ENCODE measurements at places on chromosomes 11 and 22.

DNA sequence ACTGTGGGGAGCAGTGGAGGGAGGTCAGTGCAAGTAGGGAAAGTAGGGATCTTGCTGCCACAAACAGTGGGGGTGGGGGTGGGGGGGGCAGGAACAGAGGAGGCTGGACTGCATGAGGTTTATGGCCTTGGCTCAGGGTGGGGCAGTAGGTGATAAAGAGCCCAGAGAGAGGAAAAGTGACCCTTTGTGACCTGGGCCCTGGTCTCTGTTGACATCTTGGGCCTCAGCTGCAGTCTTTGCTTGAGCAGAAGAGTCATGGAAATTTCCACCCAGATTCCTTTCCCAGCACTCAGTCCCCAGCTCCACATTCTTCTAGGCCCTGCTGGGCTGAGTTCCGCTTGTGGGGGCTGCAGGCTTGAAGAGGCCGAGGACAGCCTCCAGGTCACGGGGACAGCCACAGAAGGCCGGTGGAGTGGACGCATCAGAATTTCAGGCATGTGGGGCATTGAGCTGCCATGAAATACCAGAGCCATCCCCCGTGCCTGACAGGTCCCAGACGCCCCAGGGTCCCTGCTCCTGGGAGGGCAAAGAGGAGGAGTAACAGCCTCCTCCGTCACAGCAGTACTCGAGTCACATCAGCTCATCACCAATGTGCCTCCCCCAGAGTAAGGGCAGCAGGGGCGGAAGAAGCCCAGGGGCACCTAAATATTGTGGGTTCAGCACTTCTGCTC is 9.7 kb upstream of the MALAT1 start:
- peak; percentile 86 for DNase-seq

DNA sequence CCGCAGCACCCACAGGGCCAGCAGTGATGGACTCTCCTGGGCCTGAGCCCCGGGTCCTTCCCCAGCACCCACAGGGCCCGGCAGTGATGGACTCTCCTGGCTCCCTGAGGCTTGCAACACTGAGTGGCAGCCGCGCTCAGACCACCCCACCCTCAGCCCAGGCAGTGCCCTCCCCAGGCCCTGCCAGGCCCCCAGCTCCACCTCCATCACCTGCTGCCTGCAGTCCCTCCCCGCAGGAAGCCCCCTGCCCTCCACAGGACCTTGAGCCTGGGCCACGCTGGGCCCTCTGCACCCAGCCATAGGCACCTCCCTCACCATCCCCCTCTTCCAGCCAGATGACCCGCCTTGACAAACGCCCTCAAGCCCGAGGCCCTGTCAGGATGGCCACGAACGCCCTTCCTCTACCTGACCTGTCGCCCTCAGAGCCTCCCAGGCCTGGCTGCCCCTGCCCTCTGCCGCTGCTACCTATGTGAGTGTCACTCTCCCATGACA is 11.4 kb downstream of the ALG12 start:
- no peak for DNase-seq

DNA sequence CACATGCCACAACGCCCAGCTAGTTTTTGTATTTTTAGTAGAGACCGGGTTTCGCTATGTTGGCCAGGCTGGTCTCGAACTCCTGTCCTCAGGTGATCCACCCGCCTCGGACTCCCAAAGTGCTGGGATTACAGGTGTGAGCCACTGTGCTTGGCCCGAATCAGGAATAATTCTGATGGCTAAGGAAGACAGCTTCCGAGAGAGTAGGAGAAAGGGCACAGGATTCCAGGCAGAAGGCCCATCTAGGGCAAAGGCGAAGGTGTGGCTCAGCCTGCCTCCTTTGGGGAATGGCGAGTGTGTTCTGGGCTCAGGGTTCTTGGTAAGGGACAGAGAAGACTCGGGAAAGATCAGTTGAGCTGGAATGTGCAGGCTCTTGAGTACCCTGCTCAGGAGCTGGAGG is 1.6 kb upstream of the SYCE3 start:
- DNase-seq: no peak

DNA sequence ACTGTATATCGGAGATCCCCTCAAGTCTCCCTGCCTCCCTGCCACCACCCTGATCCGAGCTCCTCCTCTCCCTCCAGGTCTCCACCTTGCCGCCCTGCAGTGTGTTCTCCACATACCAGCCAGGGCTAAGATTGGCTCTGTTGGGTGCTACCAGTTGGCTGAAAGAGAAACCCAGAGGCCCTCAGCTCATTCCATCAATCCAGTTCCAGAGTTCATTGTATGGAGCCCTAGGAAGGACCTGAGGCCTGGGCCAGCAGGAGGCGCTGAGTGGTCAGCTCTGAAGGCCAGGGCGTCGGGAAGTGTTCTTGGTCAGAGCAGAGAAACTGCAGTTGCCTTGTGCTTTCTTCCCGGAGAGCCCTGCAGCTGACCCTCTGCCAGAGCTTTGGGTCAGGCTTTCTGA is 2.2 kb upstream of the TOP3B start:
- DNase-seq: peak; percentile 34

GRCh38 chr11:134224710-134225664 is 516 bp downstream of the VPS26B start:
- peak; percentile 75 for DNase-seq

DNA sequence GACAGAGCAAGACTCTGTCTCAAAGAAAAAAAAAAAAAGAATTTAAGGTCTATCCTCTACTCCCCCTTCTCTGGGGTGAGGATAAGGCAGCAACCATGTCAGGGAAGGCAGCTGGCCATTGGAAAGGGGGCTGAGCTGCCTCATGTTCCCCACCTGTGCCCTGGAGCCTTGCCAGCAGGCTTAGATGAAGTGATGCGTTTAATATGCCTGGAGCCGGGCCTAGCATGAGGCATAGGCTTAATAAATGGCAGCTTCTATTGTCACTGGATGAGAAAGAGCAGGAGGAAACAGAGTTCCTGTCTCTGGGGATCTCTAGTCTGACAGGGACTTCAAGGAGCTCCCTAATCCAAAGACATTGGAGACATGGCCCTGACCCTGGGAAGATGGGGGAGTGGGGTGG is 3.2 kb upstream of the KCNE3 start:
- no peak for DNase-seq

DNA sequence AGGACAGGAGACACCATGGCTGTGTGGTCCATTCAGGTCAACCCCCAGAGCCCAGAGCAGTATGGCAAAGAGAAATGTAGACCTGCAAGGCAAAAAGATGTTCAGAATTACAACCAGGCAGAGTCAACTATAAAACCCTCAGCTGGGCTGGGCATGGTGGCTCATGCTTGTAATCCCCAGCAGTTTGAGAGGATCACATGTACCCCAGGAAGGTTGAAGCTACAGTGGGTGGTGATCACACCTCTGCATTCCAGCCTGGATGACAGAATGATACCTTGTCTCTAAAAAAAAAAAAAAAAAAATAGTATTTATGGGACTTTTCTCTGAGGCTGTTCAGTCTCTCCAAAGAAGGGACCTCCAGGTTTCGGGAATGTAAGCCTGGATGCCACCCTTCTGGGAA is 18.4 kb upstream of the LDHA start:
- no peak for DNase-seq

DNA sequence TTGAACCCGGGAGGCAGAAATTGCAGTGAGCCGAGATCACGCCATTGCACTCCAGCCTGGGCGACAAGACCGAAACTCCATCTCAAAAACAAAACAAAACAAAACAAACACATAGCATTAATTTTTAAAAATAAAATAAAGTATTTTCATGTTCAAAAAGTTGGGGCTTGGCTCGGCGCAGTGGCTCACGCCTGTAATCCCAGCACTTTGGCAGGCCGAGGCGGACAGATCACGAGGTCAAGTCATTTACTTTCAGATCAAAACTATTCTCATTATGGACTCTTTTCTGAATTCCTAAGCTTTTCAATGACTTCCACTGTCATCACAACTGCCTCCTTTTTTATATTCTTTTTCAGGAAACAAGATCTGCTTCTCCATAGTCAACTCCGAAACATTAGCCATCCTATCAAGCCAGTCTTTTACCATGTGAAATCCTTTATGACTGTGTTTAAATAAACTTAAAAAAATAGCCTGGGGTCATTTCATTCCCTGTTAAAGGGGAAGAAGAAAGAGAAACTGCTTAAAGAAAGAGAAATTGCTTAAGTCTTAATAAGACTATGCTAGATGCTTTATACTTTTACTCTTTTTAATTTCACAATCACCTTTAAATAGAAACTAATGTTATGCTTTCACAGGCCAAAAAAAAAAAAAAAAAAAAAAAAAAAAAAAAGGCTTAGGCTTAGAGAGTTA is 13.1 kb upstream of the CHRNA10 start:
- no peak for DNase-seq

DNA sequence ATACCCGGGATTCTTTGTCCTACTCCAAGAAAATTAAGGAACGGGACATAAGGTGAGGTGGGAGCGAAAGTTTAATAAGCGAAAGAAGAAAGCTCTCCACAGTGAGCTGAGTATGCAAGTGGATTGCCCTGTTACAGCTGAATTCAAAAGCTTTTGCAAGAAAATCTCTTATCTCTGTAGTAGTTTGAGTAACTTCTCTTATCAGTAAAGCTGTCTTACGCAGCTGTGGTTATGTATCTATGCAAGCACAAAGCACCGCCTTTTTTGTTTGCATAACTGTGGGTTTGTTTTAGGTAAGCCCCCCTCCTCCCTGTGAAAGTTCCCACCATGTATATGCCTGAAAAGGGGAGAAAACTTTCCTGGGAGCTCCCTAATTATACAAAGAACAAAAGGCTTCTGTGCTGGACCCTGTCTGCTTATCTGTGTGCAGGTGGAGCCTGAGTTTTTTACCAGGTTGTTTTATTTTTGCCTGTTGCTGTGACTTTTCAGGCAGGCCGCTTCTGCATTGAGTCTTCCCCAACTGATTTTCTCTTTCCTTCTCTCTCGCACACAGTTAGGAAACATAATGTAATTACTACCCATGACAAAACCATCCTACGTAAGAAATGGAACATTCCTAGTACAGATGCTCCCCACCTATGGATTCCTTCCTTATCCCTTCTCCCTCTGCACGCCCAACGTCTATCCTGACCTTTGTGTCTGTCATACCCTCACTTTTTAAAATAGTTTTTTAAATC is 837 bp upstream of the PLAAT5 start:
- peak; percentile 42 for DNase-seq

DNA sequence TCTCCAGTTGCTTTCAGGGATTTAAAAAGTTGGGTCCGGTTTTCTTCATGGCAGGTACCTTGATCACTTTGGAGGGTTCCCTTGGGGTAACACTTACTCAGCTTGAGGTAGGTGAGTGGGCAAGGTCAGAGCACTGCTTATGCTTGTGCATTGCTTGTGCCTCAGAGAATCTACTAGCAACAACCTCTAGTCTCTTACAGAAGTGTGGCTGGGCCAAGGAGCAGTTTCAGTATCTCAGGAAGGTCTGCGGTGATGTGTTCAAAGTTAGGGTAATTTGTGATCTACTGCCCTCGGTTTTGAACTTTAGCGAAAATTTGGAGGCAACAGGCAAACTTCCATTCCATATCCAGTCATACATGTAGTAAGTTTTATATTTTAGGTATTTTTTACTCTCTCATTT is 62.8 kb downstream of the NCAM1 start:
- DNase-seq: no peak

DNA sequence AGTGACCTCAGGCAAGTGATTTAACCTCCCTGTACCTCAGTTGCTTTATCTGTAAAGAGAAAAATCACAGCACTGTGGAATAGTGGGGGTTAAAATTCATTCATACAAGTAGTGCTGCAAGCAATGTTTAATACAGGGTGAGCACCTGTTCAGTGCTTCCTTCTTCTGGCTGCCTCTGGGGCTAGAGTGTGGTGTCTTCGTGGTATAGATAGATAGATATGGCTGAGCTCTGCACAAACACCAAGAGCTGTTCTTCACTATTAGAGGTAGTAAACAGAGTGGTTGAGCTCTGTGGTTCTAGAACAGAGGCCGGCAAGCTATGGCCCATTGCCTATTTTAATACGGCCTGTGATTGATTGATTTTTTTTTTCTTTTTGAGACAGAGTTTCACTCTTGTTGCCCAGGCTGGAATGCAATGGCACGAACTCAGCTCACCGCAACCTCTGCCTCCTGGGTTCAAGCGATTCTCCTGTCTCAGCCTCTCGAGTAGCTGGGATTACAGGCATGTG is 32.9 kb downstream of the LIMK2 start:
- no peak for DNase-seq

DNA sequence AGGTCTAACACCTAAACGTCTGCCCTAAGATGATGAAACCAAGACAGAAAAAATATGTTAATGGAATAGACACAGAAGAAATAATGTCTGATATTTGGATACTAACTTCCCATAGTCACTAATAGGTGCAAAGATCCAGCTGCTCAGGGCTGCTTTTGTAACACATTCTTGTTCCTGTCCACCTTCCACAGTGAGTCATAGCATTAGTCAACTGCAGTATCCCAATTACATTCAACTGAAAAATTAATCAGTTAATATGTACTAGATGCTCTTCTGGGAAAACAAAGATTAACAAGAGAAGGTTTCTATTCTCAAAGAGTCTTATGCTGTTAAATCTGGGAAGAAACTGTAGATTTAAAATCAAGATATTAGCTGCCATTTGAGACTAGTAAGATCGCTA is 47.6 kb downstream of the HEPHL1 start:
- no peak for DNase-seq

- no peak for DNase-seq
These were observed 49.7 kb downstream of the RPL27A start for GRCh38 chr11:8732324-8732670.

DNA sequence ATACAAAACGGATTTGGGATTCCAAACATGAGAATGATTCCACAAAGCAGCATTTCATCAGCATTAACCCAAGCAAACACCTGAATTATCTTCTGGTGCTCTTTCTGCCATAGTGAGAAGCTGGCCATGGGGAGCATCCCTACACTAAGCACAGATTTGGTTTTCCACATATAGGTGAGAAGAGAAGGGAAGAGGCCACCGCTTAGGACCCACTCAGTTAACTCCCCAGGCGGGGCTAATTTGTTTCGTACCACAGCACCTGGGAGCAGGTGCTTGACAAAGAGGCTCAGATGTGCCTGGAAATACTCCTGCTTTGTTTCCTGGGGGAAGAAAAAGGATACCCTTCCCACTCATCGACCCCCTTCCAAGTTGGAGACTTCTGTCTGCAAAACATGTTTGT is 64.2 kb downstream of the RAB30 start:
- no peak for DNase-seq

GRCh38 chr11:121449626-121450025 is 2.5 kb upstream of the SORL1 start:
- no peak for DNase-seq

- DNase-seq: no peak
These were observed 524.5 kb downstream of the NTM start for GRCh38 chr11:131894615-131895544.

DNA sequence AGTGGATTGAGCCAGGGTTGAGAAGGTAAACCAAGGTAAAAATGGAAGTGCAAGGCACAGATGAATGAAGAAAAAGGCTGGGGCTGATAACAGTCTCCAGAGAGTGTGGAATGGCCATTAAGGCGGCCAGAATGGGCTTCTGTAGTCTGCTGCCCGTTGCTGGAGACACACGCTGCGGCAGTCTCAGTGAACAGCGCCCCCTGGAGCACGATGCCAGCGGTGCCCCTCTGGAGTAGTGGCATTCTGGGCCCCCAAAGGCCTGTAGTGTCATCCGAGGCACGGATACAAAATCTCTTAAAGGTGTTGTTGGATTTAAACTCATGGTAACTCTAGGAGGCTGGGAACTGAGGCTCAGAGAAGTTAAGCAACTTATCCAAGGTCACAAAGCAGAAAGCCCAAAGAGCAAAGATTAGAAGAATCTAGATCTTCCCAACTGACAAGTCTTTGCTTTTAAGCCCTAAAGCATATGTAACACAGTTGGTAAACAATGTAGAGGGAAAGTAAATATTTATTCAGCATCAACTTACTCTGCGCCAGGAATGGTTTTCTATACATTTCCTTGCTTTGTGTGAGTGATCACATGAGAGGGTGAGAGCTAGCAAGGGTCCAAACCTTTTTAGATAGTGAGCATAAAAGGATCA is 18.2 kb downstream of the KCNJ1 start:
- DNase-seq: peak; percentile 50

GRCh38 chr11:105856954-105857353 is 165.1 kb downstream of the MSANTD4 start:
- no peak for DNase-seq
